ENCODE measurements at places on chromosomes 7 and 10.
A peak's percentile ranks its signal among the peaks of the same experiment; 100 is the strongest.

- DNase-seq = no peak
These were observed 35.7 kb downstream of the TNS3 start for GRCh38 chr7:47546171-47546570.

DNA sequence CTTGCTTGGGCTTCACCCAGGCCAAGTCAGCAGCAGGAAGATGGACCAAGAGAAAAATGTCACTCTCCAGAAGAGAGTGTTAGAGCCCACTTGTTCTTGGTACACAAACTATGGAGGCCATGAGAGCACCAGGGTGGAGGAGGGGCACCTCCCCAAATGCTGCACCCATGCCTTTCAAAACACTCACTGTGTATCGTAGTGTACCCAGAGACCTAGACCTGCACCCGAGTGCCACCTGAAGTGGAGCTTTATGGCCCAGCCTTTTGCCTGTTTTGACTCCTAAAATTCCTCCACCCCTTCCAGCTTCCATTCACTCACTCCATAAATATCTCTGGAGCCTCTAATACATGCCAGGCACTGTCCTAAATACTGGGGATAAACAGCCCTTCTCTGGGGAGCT is 5.0 kb downstream of the SFTPD start:
- DNase-seq = no peak

DNA sequence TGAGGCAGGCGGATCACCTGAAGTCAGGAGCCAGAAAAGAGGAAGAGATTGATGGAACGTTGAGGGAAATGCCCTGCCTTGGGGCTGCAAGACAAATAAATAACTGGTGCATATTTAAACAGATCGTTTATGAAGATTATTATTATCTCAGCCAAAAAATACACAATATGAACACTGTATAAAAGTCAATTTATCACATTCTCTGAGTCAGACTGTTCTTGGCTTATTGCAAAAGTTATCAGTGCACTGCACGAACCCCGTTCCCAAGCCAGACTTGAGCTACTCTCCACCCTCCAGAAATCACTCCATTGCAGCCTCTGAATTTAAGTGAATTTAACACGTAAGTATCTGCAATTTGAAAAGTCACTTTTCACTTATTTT is 1.6 kb downstream of the DNMBP start:
- DNase-seq = peak; percentile 37

DNA sequence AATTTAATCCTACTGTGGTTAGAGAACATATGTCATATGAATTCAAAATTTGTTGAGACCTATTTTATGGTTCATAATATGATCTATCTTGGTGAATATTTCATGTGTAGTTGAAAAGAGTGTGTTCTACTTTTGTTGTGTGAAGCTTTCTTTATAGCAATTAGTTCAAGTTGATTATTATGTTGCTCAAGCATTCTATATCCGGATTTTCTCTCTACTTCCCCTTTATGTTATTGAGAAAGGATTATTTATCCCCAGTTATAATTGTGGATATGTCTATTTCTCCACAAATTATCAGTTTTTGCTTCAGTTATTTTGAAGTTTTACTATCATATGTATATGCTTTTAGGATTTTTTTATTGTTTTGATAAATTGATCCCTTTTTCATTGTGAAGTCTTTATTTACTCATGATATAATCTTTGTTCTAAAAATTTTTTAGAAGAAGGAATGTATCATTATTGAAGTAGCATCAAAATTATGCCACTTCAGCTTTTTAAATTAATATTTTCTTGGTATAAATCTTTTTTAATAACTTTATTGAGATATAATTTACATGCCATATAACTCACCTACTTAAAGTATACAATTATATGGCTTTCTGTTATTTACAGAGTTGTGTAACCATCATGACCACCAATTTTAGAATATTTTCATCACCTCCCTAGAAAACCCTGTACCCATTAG is 12.0 kb upstream of the MEST start:
- no peak for DNase-seq

DNA sequence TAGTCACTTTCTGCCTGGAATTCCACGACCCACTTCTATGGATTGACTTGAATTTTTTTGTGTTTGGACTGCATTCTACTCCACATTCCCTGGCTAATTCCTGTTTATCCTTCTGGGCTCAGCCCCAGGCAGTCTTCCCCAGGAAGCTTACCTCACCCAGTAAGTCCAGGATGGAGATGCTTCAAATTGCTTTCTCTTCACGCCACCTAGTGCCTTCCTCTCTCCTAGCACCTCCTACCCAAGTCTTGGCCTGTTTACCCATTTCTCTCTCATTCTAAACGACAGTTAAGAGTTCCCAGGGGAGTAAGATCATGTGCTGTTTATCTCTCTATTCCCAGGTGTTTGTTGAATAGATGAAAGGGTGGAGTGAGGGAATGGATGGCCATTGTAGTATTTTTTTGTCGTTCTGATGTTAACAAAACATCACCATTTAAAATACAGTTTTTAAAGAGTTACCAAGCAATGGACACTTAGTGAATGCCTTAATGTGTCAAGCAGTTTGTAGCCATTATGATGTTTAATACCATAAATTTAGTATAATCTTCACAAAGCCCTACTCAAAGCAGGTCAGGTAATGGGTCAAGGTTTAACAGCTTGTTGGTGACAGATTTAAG is 45.5 kb upstream of the TARP start:
- peak; percentile 80 for DNase-seq

DNA sequence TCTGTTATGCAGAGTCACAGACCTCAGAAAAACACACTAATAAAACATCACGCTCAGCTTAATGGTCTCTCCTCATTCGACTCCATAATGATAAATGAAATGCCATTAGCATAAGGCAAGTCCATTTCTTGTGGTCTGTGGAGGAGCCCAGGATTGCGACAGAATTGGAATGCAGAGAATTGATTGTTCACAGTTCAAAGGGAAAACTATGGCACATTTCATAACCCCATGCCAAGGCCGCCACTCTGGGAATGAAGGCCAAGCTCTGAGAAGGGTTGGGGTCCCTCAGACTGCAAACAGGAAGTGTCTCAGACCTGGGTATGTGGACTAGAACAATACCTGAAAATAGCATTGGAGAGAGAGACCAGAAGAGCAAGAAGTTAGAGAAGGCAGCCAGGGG is 398.9 kb downstream of the ADRA2A start:
- peak; percentile 90 for DNase-seq

DNA sequence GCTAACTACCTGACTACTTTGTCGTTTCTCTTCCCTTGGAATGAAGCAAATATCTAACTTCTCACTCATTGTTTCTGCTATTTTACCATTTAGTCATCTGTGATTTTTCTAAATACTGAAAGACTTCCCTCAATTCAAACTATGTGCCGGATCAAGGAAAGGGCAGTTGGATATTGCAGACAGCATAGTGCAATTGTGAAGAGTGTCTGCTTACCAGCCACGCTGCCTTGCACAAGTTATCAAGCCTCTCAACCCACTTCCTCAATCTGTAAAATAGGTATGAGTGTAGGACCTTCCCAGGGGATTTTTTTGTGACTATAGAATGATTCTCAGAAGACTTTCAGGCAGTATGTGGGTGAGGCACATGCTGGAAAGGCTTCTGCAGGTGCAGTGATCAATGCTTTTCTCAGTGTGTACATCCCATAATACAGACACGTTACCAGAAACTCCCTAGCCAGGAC is 54.3 kb downstream of the EGFR start:
- peak; percentile 65 for DNase-seq

GRCh38 chr10:21159669-21160068 is 262.6 kb upstream of the NEBL start:
- no peak for DNase-seq

DNA sequence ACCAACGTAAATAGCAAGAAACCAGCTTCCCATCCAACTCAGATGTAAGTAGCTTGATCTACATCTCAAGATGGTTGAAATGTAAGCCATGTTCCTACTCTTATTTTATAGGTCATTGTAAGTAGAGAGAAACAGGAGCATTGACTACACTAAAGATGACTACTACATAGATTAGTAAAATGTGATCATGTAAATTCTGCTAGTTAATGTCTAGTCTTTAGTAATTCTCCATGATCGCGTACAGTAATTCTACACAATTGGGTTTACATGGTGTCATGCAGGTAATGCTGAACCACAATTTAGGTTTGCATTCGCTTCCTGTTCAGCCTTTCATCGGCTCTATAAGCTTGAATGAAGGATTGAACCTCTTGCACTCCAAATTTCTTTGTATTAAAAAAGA is 14.9 kb upstream of the SFMBT2 start:
- no peak for DNase-seq

- peak; percentile 76 for DNase-seq
These were observed 18.8 kb upstream of the MET start for GRCh38 chr7:116653204-116653603.

GRCh38 chr10:127036987-127037386 is 131.8 kb downstream of the DOCK1 start:
- no peak for DNase-seq

GRCh38 chr7:150997817-150998216 is 7.0 kb downstream of the NOS3 start:
- DNase-seq = no peak

- peak; percentile 79 for DNase-seq
These were observed 140.6 kb upstream of the TMEM168 start for GRCh38 chr7:112930787-112931186.

DNA sequence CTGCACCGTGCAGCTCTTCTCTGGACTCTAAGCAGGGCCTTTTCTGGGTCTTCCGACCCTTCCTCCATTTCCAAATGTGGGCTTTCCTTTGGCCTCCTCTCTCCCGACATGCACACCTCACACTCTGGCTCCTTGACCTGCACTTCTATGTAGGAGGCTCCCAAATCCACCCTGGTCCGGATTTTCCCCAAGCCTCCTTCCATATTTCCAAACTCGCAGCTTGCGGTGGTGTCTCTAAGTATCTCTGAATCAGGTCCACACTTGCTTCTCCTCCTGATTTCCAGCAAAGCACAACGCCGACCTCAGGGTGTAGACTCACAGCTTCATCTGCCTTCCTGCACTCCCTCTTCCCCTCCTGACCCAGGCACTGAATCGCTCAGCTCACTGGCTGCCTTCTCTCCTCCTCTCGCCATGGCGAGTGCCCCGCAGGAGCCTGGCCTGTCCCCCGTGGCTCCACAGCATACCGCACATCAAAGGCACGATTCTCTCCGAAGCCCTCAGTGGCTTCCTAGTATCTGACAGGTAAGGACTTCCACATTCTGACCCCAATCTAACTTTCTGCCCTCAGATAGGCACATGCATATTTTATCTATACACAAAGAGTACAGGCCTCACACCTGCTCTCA is 27.8 kb downstream of the DIP2C start:
- DNase-seq = no peak

DNA sequence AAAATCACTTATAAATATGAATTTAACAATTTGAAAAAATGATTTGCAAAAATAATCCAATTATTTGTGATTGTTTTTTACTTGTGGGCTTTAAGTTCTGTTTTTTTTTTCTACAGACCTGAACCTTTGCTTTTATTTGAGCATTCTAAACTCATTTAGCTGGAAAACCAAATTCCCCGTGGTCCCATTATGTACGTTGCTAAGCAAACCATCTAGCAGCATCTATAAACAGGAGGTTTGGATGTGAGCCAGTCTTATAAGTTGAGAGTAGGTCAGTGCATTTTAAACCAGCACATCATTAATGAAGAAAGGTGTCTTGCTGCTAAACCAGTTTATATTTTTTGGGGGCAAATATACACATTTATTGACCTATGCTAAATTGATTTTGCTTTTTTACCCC is 77.3 kb downstream of the LRRN3 start:
- DNase-seq = peak; percentile 55

- DNase-seq = peak; percentile 61
These were observed 277.9 kb downstream of the HPSE2 start for GRCh38 chr10:98957801-98958200.

- DNase-seq = no peak
These were observed 47.8 kb upstream of the KCNMA1 start for GRCh38 chr10:77685432-77685831.

DNA sequence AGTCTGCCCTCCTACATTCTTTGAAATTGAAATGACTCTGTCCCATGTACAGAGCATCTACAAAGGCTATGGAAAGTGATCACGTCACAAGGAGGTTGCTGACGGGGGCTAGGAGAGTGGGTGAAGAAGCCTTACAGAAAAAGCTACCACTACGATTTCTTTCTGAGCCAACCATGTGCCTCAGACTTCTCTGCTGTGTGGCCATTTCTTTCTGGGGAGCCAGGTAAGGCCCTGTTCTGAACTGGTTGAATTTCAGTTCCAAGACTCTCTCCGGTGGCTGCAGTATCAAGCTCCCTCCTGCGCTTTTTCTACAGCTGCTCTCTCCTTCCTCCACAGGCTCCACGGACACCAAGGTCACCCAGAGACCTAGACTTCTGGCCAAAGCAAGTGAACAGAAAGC is 112.5 kb upstream of the PRSS1 start:
- no peak for DNase-seq

GRCh38 chr10:80709866-80710265 is 172.2 kb downstream of the SH2D4B start:
- DNase-seq = peak; percentile 2

- DNase-seq = no peak
These were observed 89.2 kb downstream of the RBM20 start for GRCh38 chr10:110733218-110733952.

DNA sequence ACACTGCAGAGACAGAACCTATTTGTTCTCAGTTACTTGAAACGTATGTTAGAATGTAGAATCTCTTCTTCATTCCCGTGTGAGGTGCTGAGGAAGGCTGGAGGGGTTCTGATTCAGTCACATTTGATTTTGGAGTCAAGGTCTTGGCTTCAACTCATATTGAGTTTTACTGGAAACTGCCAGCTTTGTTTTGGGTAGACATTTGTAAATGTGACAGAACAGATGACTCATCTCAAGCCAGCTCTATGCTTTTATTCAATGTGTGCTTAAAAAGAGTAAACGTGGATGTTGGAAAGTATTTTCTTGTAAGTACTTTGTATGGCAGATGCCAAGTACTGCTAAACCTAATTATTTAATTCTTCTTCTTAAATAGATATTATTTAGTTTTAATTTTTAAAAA is 780.8 kb upstream of the C7orf33 start:
- DNase-seq = no peak

- DNase-seq = no peak
These were observed 774.1 kb upstream of the IGFBP3 start for GRCh38 chr7:46695051-46695708.

DNA sequence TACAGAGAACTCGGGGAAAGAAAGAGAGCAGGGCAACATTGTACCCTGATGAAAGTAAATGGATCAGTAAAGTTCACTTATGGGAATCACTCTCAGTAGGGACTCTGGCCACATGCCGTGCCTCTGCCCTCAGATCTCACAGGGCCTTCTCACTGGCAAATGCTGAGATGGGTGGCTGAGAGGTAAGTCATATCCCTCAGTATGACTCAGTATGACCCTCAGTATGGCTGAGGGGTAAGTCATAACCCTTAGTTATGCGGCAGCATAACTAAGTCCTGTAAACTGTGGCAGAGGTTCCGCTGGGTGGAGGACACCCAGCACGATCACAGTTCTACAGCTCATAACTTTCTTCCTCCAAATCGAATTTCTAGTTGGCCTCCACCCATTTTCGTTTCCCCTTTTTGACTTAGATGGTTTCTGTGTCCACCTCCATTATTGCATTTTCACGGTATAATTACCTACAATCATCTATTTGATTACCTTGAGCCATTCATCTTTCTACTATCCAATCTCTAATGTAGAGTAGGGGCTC is 26.5 kb upstream of the WNT16 start:
- peak; percentile 58 for DNase-seq

Data from fibroblast of skin of abdomen (primary cell).